ENCODE measurements at places on chromosomes 11 and 22. TPM values are rescaled to one million over a fixed set of nuclear protein-coding genes. Genes with fewer than 3 reads are reported as not detected.

MPPED2 gene
- total RNA-seq: 9.3 TPM

KCTD14 gene
- total RNA-seq: 0.21 TPM

CTSD gene
- total RNA-seq: 705 TPM

TIMM10 gene
- 41.2 TPM for total RNA-seq

Measured in heart right ventricle (tissue), 16 donors.